ENCODE measurements at places on chromosomes 11 and 22. TPM values are rescaled to one million over a fixed set of nuclear protein-coding genes. Genes with fewer than 3 reads are reported as not detected.

The UBASH3B gene
- total RNA-seq = 31.2 TPM

The IGF2 gene
- total RNA-seq = 4.7 TPM

The C22orf42 gene
- not detected for total RNA-seq

The TENM4 gene
- total RNA-seq = under 0.01 TPM

The H19 gene
- 2.3 TPM for total RNA-seq

The OTOG gene
- not detected for total RNA-seq

The TCP11L1 gene
- 14.1 TPM for total RNA-seq

The VSIG10L2 gene
- total RNA-seq = not detected

The MAFF gene
- total RNA-seq = 79.1 TPM

The PATE4 gene
- not detected for total RNA-seq

The CREB3L1 gene
- 8.3 TPM for total RNA-seq

The C11orf91 gene
- total RNA-seq = 0.38 TPM

The LRRC56 gene
- 0.47 TPM for total RNA-seq
